ENCODE measurements at places on chromosomes 6 and 20.

DNA sequence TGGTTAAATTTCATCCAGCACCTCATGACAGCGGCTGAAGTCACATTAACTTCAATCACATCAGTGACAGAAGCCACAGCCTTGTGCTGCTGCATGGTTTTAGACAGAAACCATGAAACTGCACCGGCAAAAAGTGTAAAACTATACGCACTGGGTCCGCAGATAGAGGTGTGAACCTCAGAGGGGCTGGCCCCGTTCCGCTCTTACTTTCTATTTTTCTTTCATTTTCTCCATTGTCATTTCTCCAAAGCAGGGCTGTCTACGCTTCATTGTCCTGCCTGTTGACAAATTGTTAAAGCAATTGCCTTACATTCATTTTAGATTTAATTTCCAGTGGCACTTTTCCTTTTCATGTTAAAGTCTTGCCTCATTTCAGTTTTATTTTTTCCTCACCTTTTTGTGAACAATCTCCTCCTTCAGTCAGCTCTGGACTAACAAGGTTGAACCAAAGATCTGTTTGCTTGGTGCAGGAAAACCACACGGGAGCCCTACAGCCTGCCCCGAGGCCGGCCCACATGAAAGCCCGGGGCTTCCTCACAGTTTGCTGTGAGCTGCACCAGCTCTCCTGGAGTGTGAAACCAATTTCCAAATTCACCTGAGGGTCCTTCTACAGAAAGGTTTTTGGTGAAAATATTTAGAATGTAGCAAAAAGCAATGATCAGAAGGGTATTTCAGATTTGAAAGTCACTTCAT is 63.7 kb downstream of the PRR18 start:
- no peak for DNase-seq

DNA sequence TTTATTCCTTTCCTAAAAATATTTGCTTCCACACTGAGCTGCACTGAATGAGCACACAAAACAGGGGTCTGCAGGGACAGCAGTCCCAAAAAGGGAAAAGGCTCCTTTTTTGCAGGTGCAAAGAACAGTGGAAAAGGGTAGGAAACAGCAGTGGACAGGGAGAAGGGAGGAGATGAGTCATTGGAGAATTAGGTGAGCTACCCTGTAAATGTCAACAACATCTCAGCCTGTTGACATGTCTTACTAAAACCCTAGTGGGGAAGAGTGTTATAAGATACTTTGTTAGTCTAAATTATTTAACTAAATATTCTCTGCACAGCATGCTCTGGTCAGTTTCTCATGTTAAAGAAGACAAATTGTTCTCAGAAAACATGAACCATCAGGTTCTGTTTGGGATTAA is 151.5 kb upstream of the FBXL4 start:
- no peak for DNase-seq

- no peak for DNase-seq
These were observed at the start of gene IYD for GRCh38 chr6:150368762-150369161. TSS of gene IYD (plus strand) at chr6:150369012. CDS start at chr6:150369032, 20 bp downstream.

- no peak for DNase-seq
These were observed 266.4 kb downstream of the TINAG start for GRCh38 chr6:54574671-54575070.

DNA sequence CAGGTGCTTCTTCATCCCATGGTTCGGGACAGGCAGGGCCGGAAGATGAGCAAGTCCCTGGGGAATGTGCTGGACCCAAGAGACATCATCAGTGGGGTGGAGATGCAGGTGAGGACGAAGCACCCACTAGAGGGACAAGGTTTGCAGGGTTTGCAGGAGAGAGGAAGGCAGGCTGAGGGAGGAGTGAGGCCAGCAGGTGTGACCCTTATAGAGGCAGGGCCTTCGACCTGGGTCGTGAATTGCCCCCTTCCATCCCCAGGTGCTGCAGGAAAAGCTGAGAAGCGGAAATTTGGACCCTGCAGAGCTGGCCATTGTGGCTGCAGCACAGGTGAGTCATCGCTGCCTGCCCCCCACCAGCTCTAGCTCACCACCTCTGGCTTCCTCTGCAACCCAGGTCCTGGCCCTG is 8.4 kb downstream of the VARS2 start:
- DNase-seq, result no peak

All from neural progenitor cell (in vitro differentiated cells).